ENCODE measurements at places on chromosomes 2 and 18.
A peak's percentile ranks its signal among the peaks of the same experiment; 100 is the strongest.

GRCh38 chr2:147867050-147867449, 22.2 kb downstream of the ACVR2A start:
- no peak for DNase-seq

DNA sequence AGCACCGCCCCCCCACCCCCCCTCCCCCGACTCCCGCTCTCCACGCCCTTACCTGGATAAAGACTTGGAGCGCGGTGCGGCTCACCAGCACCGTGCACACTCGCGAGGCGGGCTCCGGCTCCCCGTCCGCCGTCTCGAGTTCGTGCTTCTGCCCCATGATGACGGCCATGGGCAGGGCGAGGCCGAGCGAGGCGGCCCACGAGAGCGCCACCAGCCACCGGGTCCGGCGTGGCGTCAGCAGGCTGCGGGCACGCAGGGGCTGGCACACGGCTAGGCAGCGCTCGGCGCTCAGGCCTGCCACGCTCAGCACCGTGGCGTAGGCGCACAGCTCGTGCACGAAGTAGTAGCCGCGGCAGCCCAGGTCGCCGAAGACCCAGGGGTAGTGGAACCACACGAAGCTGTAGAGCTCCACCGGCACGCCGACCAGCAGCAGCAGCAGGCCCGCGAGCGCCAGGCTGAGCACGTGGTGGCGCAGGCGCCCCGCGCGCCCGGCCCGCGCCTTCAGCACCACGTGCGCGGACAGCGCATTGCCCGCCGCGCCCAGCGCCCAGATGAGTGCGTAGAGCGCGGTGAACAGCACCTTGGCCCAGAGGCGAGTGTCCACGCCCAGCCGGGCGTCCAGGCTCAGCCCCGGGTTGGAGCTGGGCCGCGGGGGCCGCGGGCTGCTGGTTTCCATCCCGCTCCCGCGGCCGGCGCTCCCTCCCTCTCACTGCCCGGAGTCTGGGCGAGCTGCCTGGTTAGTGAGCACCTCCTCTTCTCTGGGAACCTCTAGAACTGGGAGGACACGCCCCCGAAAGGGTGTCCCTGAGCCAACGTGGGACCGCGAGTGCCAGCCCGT, at the start of gene NTSR2:
TSS of gene NTSR2 (minus strand) at position 742 of the 838 bp plus-strand sequence. CDS start at position 676, 66 bp downstream.
- DNase-seq = peak; percentile 38

- no peak for DNase-seq
These were observed 8.5 kb upstream of the ST8SIA3 start for GRCh38 chr18:57343833-57344232.

- no peak for DNase-seq
These were observed 137.7 kb upstream of the UNC80 start for GRCh38 chr2:209633911-209634310.

DNA sequence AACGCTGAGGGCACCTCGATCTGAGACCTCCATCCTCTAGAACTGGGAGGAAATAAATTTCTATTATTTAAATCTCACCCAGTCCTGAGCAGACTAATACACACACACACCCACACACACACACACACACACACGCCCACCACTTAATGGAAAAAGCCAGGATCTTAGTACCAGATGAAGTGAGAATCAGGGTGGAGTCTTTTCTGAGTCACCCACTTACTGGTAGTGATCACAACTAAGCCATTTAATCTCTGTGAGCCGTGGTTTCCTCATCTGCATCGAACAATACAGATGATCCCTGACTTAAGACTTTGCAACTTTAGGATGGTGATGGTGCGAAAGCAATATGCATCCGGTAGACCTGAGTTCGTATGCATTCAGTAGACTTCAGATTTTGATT, 18.6 kb downstream of the THNSL2 start:
- DNase-seq = no peak

- DNase-seq = no peak
These were observed 5.6 kb upstream of the RUFY4 start for GRCh38 chr2:218063486-218063885.

DNA sequence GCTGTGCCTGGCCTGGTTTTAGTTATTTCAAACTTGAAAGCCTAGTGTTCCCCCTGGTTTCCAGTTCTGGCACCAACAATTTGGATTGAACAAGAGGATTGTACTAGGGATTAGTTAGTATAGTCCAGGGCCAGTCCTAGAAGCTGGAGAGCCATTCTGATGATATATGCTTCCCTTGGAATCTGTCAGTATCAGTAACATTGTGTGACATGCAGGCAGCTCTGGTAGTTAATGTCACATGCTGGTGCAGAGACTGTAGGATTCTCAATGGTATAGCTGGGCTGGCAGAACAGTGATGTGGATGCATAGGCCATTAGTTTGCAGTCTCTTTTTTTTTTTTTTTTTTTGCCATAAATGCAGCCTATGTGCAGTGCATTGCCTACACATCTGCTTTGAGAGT, 3.6 kb downstream of the MGAT5 start:
- DNase-seq = no peak

DNA sequence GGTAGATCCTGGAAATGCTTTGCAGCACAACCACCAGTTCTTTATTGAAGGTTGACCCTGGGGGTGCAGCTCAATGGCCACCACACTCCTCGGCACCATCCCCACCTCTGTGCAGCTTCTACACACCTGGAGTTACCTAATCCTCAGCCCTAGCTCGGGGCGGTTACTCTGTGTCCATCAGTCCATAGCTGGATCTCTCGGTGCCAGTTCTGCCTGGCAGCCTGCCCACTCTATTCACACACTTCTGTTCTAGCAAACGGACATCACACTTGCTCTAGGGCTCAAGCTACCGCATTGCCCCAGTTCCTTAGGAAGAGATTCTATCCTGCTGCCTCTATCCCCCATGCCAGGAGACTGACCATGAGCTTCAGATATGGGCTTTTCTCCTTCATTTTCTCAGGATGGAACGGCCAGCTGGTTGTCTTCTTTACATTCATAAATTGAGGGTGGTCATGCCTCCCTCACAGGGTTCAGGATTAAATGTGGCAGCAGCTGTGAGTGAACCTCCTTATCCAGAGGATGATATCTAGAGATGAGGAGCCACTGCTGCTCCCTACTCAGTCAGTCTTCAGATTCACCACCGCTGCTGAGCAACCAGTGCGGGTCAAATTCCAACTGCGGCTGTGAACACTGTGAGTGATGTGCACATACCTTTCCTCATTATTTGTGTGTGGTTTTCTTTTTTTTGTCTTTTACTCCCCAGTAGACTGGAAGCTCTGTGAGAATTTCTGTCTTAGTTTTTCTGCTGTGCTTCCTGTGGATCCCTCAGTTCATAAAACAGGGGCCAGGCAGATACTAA, 66.9 kb upstream of the TRIB2 start:
- DNase-seq = no peak

DNA sequence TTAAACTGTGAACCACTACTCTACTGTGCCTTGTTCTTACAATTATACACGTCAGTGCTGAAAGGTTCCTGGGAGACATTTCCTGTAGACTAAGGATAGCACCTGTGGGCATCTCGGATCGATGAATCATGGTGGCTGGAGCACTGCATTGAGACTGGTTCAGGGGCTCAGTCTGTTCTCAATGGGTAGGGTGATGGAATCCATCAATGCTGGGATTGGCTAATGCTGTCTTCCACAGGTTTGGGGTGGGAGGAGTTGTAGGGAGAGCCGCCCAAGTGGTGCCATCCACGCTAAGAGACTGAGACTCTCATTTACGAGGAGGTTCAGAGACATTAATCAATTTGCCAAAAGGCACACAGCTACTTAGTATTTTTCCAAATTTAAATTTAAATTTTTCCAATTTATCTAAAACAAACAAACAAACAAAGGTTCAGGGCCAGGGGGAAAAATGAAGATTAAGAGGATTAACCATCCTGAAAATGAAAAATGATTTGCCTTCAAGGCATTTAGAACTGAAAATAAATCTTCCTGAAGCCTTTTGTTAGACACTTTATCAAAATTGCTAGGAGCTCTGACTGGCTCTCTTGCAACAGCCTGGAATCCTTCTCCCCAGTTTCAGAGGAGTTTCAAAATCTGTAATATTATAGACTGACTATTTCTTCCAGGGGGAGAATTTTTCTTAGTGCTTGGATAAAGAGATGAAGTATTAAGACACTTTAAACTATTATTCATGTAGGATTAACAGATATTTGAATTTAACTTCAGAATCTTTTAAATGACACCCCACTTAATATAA, 359.2 kb downstream of the TGIF1 start:
- DNase-seq = no peak

- DNase-seq = no peak
These were observed 253.2 kb upstream of the SP5 start for GRCh38 chr2:170461889-170462288.

DNA sequence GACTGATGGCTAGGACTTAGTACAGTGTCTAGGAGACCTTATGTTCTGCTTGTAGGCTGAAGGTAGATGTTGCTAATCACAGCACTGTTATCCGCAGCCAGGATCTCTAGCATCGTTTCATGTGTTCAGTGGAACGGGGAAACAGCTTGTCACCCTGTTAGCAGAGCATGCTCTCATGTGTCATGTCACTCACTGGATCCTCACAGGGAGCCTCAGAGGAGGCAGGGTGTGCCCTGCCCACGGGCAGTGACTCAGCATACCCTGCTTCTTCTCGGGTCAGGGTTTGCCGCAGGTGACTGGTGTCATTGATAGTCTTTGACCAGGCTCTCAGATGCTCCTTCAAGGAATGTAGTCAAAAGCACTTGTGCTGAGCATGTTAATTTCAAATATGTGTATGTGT, 44.4 kb downstream of the RPIA start:
- DNase-seq = no peak

GRCh38 chr2:40346535-40347354, 105.1 kb downstream of the SLC8A1 start:
- DNase-seq = no peak

DNA sequence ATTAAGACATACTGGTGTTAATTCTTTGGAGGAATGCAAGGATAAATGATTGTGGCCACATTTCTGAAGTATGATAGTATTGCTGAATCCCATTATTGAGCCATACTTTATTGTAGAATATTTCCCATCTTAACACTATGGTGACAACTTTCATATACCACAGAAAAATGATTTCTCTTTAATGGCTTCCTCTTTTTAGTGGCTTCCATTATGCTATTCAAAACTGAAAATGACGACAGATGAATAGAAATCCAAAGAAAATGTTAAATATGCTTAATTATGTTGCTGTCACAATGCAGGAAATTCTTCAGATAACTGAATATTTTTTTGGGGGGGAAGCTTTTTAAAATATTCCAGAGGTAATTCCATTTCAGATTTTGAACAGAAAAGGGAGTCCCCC, 88.9 kb upstream of the TMEM200C start:
- no peak for DNase-seq

DNA sequence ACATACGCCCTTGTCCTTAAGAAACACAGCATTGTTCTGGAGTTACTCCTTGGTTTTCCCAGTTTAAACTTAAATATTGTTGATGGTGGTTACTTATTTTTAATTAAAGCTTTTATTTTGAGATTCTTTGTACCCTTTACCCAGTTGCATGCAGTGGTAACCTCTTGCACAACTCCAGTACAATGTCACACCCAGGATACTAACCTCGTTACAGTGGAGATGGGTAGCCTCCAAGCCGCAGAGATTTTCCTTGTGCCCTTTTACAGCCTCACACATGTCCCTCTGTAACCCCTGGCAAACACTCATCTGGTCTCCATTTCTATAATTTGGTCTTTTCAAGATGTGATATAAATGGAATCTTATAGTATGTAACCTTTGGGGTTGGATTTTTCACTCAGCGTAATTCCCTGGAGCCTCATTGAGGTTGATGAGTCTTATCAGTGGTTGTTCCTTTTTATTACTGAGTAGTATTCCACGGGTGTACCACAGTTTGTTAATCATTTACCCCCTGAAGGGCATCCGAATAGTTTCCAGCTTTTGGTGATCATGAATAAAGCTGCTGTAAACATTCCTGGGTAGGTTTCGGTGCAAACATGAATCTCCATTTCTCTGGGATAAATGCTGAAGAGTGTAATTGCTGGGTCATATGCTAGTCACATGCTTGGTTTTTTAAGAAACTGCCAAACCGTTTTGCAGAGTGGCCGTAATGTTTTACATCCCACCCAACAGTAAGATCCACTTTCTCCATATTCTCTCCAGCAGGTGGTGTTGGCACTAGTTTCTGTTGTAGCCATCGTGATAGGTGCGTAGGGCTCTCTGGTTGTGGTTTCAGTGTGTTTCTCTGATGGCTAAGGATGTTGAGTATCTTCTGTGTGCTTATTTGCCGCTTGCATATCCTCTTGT, 68.6 kb downstream of the DGKD start:
- DNase-seq = no peak

DNA sequence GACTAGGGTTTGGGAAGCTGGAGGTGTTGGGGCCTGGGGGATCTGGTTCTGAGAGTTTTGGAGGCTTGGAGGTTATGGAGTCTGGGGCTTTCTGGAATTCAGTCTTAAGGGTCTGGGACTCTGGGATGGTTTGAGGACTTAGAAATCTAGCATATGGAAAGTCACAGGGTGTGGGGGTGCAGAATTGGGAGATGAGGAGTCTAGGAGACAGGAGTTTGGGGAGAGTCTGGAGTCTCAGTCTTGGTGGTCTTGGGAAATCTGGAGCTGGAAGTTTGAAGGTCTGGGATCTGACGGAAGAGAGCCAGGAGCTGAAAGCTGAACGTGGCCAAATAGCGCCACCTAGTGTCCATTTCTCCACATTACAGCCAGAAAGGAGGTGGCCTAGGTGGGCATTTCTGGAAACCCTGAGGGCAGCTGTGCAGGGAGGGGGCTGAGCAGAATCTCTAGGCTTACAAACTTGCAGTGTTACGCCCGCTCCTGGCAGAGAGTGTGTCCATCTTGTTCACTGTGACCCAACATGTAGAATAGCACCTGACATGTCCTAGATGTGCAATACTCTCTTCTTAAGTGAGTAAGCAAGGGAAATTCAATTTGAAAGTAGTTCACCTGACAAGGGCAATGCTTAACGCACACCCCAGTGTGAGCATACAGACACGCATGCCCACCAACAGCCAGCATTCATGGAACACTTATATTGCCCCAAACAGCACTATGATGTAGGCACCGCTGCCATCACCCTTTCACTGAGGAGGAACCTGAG, 204.8 kb downstream of the TFCP2L1 start:
- no peak for DNase-seq

DNA sequence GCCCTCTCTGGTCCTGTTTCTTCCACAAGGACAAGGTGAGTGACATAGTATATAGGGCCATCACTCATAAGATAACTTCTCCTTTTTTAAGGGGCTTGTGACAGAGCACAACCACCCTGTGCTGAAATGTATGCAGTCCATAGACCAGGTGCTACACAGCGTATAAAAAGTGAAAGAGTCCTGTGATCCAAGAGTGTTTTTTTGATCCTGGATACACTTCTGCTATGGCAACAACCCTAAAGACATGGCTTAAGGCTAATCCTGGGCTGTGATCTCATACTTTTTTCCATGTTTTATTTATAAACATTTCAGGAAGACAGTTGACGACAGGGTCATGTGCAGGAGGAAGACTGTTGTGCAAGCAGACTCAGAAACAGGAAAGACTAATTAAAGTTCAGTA, 400.5 kb upstream of the TCF4 start:
- DNase-seq = no peak

GRCh38 chr2:63788071-63788470, 53.6 kb upstream of the UGP2 start:
- DNase-seq = no peak

- no peak for DNase-seq
These were observed at the start of gene CD8A for GRCh38 chr2:86790676-86791572. Gene CD8A (minus strand): TSS chr2:86790913. CDS start chr2:86790825, 88 bp downstream.

All from NCI-H1048 (cell line).